Memory B cell (primary cell): ENCODE measurements at places on chromosomes 7 and 10.

DNA sequence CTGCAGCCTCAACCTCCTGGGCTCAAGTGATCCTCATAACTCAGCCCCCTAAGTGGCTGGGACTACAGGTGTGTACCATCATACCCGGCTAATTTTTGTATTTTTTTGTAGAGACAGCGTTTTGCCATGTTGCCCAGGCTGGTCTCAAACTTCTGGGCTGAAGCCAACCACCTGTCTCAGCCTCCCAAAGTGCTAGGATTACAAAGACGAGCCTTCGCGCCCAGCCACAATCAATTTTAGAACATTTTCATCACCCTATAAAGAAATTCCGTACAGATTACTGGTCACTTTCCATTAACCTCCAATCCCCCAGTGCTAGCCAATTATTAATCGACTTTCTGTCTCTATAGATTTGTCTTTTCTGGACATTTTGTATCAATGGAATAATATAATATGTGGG is 32.3 kb upstream of the PALS2 start:
- peaks cover 9% of the 10 kb centered on the region for H3K27me3 ChIP-seq
- H3K27ac ChIP-seq: no peak overlapping the region
- H3K4me3 ChIP-seq: no peak overlapping the region
- no peak for DNase-seq

DNA sequence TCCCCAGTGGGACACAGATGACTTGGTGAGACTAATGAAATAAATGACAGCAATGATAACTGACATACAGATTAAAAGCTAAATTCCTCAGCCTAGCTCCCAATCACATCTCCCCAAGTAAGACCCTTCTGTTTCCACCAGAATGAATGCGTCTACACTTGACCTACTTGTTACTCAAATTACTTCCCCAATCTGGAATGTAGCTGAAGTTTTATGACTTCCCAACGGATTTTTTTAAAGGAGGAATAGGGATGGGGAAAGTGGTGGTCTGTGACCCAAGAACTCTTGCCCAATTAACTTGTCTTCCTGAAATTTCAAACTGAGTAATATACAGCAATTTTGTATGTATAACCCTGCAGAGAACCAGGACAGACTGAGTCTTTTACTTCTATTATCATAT is 9.1 kb downstream of the H2AZ2 start:
- H3K4me3 ChIP-seq: no peak overlapping the region
- no peak overlapping the region for H3K27ac ChIP-seq
- H3K36me3 ChIP-seq: peaks cover 20% of the 10 kb centered on the region

- no peaks in the 10 kb centered on the region for H3K4me1 ChIP-seq
- no peaks in the 10 kb centered on the region for H3K36me3 ChIP-seq
- H3K4me3 ChIP-seq: no peak overlapping the region
- no peak for DNase-seq
- peaks cover 11% of the 10 kb centered on the region for H3K27me3 ChIP-seq
Measured at GRCh38 chr7:1697499-1698125, 27.5 kb downstream of the ELFN1 start.

- H3K36me3 ChIP-seq: no peaks in the 10 kb centered on the region
- H3K4me1 ChIP-seq: no peaks in the 10 kb centered on the region
- H3K27me3 ChIP-seq: no peaks in the 10 kb centered on the region
Measured at GRCh38 chr7:53119514-53119941, 84.1 kb downstream of the POM121L12 start.

DNA sequence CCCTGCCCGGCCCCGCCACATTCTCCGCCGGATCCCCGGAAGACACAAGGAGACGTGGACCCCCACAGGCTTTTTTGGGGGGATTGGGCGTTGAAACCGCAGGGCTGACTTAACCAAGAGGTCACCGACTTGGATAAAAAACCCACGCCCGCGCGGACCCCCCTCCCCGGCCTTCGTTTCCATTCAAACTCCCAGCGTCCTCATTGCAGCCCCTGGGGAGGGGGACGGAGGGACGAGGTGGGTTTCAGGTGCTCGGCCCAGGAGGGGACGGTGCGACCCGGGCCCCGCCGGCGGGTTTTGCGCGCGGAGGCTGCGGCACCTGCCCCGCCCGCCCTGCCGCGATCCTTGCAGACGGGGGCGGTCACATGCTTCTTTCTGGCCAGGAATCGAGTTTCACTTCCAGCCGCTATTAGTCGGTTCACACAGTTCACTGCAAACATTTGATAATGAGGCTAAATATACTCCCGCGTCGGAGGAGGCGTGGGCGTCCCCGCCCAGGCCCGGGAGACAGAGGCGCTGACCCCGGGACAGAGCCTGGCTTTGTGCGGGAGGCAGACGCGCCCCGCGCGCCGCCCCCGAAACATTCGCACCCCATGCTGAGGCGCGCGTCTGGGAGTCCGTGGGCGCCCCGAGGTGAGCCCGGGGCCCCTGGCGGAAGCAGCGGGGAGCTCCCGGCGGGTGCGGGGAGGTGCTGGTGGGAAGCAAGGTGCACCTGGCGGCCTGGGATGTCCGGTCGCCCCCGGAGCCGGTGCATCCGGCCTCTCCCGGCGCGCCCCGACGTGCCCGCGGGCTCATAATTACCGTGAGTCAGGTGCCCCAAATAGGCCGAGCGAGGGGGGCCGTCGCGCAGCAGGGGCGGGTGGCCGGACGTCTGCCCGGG is 2.7 kb upstream of the PDGFA start:
- H3K4me1 ChIP-seq: peaks cover 15% of the 10 kb centered on the region
- H3K36me3 ChIP-seq: no peaks in the 10 kb centered on the region
- H3K27ac ChIP-seq: peak overlapping the region; percentile 68
- peaks cover 6% of the 10 kb centered on the region for H3K27me3 ChIP-seq

DNA sequence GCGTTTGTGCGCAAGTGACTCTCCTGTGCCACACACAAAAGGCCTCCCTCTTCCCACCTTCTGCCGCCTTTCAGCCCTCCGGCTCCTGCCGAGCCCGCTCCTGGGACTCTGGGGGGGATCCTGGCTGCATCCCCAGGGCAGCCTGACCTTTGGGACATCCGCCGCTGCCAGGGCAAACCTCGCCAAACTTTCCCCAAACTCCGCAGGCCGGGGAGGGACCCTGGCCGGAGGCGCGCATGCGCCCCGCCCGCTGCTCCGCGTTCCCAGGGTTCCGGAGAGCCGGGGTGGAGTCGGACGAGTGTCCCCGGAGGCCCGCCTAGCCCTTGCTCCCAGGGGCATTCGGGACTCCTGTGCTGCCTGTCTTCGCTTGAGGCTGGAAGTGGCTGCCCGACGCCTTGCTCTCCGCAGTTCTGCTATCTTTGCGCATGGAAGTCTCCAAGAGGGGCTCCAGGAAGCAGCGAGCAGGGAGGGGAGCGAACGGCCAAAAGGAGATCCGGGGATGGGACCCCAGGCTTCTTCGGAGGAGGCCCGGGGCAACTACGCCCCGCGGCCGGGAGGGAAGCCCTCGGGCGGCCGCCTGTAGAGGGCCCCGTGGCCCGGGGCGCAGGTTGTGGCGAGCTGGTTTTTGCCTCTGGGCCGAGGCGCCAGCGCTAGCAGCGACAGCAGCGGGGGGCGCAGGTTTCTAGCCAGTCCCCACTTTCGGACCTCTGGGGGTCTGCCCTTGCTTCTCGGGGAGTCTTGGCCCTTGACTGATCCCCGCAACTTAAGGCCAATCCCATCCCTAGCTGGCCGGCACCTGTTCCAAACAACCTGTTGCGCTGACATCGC is 7.0 kb downstream of the PTF1A start:
- no peak overlapping the region for H3K27ac ChIP-seq
- peaks cover 18% of the 10 kb centered on the region for H3K27me3 ChIP-seq
- H3K36me3 ChIP-seq: no peaks in the 10 kb centered on the region

GRCh38 chr10:98308669-98309365 is 40.8 kb upstream of the LOXL4 start:
- peaks cover 3% of the 10 kb centered on the region for H3K36me3 ChIP-seq
- no peak for DNase-seq
- H3K27me3 ChIP-seq: peaks cover 20% of the 10 kb centered on the region
- H3K4me1 ChIP-seq: no peaks in the 10 kb centered on the region

- no peak for DNase-seq
- no peak overlapping the region for H3K4me3 ChIP-seq
- H3K27me3 ChIP-seq: peaks cover 3% of the 10 kb centered on the region
- H3K4me1 ChIP-seq: no peaks in the 10 kb centered on the region
- H3K36me3 ChIP-seq: no peaks in the 10 kb centered on the region
- no peak overlapping the region for H3K27ac ChIP-seq
Measured at GRCh38 chr10:76051007-76051936, 619.8 kb downstream of the LRMDA start.

DNA sequence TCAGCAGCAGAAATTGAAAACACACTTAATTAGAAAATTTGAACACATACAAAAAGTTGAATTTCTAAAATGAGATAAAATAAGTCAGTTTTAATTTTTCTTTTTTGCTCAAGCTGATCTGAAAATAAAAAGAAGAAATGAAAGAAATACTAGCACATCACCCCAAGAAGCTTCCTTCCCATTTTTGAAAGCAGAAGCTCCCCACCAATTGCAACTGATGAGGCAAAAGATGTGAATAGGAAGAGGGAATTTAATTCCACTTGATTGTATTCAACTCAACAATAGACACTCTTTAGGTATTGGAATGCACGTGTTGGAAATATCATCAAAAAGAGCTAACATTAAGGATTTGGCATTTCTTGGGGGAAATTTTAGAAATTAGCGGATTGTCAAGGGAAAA is 175.8 kb downstream of the TRIL start:
- no peaks in the 10 kb centered on the region for H3K36me3 ChIP-seq
- H3K4me1 ChIP-seq: peaks cover 15% of the 10 kb centered on the region
- DNase-seq: no peak
- H3K4me3 ChIP-seq: peak overlapping the region; percentile 24

DNA sequence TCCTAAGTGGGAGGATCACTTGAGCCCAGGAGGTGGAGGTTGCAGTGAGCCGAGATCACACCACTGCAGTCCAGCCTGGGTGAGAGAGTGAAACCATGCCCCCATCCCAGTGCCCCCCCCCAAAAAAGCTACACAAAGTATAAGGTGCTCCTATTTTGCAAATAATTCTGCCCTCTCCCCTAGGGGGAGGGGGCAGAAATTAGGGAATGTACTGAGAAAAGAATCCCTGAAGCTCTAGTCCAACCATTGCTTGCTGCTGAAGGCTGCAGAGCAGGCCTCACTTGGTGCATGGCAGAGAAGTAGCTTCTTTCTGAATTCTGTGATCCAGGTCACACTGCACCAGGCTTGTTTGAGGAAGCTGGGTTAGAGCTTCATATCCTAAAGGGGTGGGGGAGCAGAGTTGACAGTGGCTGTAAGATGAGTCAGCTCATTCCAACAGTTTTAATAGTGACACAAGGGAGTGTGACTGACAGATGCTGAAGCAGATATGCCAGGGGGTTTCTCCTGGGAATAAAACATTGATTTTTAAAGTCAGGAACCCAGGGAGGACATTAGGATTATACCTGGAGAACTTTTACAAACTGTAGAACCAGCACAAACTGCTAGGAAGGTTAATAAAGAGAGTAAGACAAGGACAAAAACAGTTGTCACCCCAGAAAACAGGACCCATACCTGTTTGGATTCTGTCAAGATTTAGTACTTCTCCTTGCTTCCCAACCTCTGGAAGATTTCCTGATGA is 32.8 kb upstream of the STRIP2 start:
- DNase-seq: no peak
- no peaks in the 10 kb centered on the region for H3K27me3 ChIP-seq
- H3K4me1 ChIP-seq: no peaks in the 10 kb centered on the region
- H3K4me3 ChIP-seq: no peak overlapping the region
- H3K27ac ChIP-seq: no peak overlapping the region
- H3K36me3 ChIP-seq: peaks cover 15% of the 10 kb centered on the region

GRCh38 chr7:67738958-67739357 is 742.3 kb downstream of the TYW1 start:
- H3K4me1 ChIP-seq: no peaks in the 10 kb centered on the region
- H3K27ac ChIP-seq: no peak overlapping the region
- H3K4me3 ChIP-seq: no peak overlapping the region
- no peaks in the 10 kb centered on the region for H3K36me3 ChIP-seq
- H3K27me3 ChIP-seq: peaks cover 1% of the 10 kb centered on the region
- no peak for DNase-seq

DNA sequence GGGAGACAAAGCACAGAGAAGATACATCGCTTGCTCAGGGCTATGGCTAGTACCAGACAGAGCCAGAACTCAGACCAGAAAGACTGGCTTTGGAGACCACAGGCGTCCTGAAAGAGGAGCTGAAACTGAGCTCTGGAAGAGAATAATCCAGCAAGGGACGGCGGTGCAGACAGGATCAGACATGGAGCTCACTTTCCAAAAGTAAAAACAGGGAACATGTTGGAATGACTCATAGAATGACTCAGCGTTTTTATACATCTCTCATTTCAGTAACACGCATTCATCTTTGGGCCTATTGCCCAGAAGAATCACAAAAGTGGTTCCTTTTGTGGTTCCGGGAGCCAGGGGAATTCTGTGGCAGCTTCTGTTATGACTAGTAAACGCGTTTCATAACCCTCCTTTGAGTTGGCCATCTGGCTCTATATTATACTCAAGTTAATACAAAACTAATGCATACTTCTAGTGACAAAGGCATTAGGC is 37.2 kb downstream of the PLEKHS1 start:
- peaks cover 15% of the 10 kb centered on the region for H3K27me3 ChIP-seq
- DNase-seq: no peak
- H3K27ac ChIP-seq: no peak overlapping the region

DNA sequence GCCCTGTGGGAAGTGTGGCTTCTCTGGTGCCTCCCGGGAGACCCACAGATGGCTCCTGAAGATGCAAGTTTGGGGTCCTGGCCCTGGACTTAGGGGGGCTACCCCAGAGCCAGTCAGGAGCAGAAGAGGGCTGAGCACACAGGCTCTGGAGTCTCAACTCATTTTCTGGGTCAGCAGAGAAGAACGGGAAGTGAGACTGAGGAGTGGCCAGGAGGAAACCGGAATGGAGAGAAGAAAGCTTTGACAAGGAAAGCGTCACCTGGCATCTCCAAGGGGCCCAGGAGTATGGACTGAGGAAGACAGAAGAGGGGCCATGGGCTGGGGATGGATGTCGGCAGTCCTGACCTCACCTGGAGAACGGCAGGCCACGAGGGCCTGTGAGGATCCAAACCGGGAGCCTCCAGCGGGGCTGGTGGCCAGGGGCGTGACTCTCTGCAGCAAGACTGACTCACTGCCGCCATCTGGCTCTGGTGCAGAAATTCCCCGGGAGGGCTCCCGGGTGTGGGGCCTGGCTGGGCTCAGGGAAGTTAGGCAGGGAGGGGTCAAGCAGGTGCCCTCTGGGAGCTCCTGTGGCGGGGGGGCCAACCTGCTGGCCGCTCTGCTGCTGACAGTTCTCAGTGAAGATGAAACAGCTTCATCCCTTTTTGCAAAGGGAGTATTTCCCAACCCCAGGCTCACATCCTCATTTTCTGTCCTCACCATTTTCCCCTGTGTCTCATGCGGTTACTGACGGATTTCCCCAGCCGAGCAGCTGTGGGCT is 23.6 kb downstream of the DAGLB start:
- no peak for DNase-seq
- H3K27me3 ChIP-seq: no peaks in the 10 kb centered on the region
- peaks cover 20% of the 10 kb centered on the region for H3K36me3 ChIP-seq
